ENCODE measurements at places on chromosomes 7 and 10.

- no peak for DNase-seq
Observed at GRCh38 chr10:26881600-26882331, 21.0 kb upstream of the ABI1 start.

GRCh38 chr10:32095116-32095733 lies 39.0 kb upstream of the KIF5B start:
- no peak for DNase-seq

- no peak for DNase-seq
Observed at GRCh38 chr7:39923091-39923490, 27.0 kb upstream of the CDK13 start.

GRCh38 chr10:70458329-70459060 lies 17.0 kb upstream of the NODAL start:
- DNase-seq: no peak

GRCh38 chr10:8278099-8278498 lies 223.6 kb downstream of the GATA3 start:
- DNase-seq: no peak

DNA sequence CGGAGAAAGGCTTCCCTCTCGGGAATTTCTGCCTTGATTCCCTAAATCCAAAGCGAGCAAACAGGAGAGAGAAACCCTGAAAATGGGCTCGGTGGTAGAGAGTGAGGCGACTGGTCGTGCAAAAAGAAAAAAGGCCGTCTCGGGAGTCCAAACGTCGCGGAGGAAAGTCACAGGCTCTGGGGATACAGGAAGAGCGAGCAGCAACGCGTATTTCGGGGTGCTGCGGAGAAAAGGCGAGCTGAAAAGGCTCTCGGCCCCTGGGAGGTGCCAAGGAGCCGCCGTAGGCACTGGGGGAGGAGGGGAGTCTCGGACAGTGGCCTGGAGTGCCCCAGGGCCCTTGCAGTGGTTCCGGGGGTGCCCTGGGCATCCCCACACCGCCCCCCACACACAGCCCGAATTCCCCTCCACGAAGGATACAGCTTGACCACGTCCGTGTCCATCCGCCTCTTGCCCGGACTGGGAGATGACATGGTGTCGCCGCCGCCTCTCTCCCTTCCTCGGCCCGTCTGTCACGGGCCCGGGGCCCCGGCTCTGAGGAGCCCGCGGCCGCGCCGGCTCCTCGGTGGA lies 591 bp downstream of the UBE2H start:
- no peak for DNase-seq

DNA sequence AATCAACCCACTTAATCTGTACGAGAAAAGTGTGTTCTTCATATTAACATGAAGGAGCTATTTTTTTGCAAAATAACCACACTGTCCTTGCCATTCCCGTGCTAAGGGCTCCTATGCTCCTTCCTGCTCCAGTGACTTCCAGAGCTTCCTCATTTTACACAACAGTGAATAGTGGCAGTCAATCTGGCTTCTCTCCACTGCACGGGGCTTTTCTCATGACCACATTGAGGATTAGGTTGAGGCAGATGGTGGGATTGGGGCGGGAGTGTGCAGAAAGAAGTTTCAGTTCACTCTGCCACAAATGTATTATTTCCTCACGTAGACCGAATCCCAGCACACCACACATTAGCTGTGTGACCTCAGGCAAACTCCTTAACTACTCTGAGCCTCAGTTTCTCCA lies 235.1 kb downstream of the ARHGAP12 start:
- no peak for DNase-seq

- no peak for DNase-seq
Observed at GRCh38 chr10:19605806-19606205, 210.4 kb upstream of the PLXDC2 start.

DNA sequence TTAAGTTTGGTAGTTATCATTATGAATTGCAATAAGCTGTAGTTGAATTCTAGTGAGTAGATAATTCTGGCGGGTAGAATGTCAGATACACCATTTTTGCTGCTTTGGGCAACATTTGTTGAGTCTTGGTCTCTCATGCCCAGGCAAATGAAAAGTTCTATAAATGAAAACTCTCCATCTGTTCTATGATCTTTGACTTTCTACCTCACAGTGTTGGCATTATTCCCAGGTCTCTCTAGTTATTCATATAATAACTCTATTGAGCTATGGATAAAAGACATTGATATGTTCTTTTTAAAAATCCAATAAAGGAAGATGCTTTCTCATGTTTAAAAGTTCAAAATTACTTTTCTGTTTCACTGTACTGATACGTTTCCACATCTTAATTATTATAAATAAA lies 415.3 kb upstream of the SEMA3D start:
- no peak for DNase-seq

DNA sequence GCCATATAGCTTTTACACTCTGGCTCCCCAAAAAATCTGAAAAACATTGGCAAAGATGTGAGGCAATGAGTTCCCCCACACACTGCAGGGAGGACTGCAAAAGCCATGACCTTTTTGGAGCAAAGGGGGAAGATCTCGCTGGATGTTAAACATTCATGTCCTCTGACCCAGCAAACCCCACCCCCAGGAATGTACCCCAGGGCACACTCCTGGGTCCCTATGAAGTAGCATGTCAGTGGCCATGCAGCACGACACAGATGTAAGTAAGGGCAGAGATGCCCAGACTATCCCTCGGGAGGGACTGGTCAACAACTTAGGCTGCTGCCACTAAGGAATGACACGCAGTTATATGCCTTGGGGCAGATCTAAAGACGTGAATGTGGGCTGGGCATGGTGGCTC lies 100.6 kb downstream of the DLG5 start:
- no peak for DNase-seq

- no peak for DNase-seq
Observed at GRCh38 chr10:94630017-94630688, 53.4 kb upstream of the CYP2C18 start.

DNA sequence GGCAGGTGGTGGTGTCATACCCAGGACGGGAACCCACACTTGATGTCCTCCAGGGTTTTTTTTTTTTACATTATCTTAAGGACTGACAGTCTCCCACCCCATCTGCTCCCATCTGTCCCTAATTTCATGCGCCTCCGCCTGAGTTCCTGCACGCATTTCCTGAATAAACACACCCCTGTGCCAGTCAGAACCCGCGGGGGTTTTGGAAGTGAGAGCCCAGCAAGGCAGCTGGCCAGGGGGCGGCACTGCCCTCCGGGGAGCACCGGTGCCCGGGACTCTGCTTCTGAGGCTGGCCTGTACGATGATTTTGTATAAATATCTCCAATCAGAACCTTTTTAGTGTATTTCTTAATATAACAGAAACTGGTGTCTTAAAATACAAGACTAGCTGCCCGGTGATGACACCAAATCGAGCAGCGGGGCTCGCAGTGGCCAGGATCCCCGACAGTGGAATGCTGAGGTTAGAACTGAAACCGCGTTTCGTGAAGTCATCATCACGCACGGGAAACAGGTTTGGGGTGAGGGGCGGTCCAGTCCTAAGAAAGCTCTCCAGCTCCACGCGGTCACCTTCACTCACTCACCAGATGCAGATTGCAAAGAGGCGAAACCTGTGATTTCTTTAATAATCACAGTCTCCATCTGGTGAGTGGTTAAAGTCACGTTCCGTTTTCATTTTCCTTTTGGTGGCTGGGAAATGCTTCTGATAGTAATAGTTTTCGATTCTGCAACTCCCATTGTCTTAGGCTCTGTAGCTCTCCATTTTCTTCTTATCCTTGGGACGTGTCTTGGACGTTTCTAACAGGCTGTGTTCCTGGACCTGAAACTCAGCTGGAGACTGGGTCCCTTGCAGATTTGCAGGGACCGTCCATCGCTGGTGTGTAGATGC lies 19.7 kb downstream of the BNIP3 start:
- no peak for DNase-seq

- no peak for DNase-seq
Observed at GRCh38 chr10:28875549-28876081, 198.3 kb downstream of the BAMBI start.

- DNase-seq: no peak
Observed at GRCh38 chr7:205115-206010, 13.0 kb downstream of the FAM20C start.

GRCh38 chr10:13944823-13945222 lies 358.1 kb downstream of the PRPF18 start:
- no peak for DNase-seq

DNA sequence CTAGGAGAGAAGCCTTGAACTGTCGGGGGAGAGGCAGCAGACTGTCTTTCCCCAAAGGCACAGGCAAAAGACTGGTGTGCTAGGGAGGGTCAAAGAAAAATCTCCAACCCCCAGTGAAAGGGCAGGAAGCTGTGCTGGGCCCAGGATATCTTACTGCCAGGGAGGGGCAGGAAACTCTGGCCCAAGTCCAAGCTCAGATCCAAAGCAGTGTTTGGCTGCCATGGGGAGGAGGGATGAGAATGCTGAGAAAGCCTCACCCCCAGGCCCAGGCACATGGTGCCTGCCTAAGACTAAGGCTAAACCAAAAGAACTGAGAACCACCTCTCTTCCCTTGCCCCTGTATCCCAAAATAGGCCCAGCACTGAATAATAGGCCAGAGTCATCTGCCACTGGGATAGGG lies 171.2 kb downstream of the PLPP4 start:
- DNase-seq: no peak

GRCh38 chr7:16123117-16123770 lies 298.1 kb downstream of the CRPPA start:
- DNase-seq: no peak

DNA sequence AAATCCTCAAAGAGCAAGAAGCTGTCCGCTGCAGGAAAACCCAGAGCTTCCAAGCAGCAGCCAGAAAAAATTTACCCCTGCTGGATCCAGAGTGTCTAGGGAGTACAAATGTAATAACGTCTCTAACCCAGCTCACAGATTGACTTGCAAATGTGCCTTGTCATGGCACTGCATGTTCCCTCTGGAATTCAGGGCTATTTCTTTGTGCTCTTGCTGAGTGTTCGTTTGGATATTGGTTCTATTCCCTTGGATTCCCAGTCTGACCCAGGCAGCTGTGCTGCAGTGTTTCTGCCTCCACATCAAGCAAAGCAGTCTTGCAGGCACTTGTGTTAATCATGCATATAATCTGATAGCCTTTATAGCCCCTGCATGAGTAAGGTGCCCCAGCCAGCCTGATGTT lies 209.9 kb upstream of the GHITM start:
- no peak for DNase-seq

DNA sequence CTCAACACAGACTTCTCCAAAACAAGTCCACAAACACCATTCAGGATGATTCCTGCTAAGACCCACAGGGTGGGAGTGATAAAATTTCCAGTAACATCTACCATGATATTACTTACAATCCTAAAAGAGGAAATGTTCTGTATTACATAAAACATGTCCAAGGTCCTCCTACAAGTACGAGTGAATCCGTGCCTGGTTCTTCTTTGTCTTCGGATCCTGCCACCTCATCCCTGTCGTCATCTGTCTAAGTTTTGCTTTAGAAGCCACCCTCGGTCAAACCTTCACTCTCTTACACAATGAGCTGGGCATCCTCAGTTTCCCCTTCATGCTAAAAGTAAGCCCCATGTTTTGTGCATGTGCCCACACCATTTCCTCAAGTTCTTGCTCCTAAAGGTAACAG lies 279.0 kb downstream of the KCNMA1 start:
- DNase-seq: no peak

DNA sequence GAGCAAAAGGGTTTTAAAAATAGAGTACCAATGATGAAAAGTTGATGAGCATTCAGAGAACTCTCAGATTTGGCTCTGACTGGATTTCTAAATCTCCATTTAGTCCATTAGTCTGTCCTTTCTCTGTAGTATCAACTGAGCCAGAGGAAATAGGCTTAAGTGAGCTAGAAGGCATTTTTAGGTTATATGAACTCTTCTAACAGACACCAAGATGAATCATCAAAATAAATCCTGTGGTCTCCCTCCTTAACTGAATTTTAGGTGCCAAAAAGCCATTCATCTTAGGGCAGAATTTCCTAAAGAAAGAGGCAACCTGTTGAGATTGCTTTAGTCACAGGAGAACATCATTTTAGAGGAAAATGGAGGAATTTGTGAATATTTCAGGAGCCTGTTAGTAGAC lies 305.1 kb downstream of the AUTS2 start:
- DNase-seq: no peak

- peak; percentile 80 for DNase-seq
Observed at GRCh38 chr10:123930340-123931001, 38.9 kb upstream of the CPXM2 start.

GRCh38 chr7:117041822-117042221 lies 88.5 kb downstream of the ST7 start:
- no peak for DNase-seq

- no peak for DNase-seq
Observed at GRCh38 chr7:20785157-20786048, 1.3 kb downstream of the SP8 start.

GRCh38 chr10:4555920-4556319 lies 270.1 kb upstream of the AKR1E2 start:
- no peak for DNase-seq

DNA sequence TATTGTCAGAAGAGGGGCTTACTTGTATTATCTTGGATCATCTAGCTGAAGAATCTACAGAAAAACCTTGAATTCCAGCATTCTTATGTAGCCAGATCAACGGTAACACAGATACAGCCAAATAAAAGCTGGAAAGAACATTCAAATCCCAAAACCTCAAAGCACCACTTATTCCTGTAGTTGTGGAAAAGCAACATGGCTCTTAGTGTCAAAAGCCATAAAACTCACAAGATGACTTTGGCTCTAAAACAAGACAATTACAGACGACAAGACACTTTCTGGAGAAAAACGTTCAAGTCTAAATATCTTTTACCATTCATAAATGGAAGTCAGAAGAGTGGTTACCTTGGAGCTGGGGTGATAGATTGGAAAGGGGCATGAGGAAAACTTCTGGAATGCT lies 173.0 kb downstream of the HERPUD2 start:
- DNase-seq: no peak

- no peak for DNase-seq
Observed at GRCh38 chr7:77235276-77235675, 35.7 kb upstream of the FGL2 start.

GRCh38 chr10:34813626-34814222 lies 1.4 kb downstream of the PARD3 start:
- no peak for DNase-seq

GRCh38 chr7:101116898-101117297 lies 10.0 kb upstream of the SERPINE1 start:
- DNase-seq: no peak

- no peak for DNase-seq
Observed at GRCh38 chr7:48301201-48301600, 129.9 kb downstream of the ABCA13 start.

- DNase-seq: no peak
Observed at GRCh38 chr7:121123032-121123431, 134.5 kb downstream of the CPED1 start.

GRCh38 chr10:7408291-7409044 lies 2.4 kb downstream of the SFMBT2 start:
- DNase-seq: no peak

DNA sequence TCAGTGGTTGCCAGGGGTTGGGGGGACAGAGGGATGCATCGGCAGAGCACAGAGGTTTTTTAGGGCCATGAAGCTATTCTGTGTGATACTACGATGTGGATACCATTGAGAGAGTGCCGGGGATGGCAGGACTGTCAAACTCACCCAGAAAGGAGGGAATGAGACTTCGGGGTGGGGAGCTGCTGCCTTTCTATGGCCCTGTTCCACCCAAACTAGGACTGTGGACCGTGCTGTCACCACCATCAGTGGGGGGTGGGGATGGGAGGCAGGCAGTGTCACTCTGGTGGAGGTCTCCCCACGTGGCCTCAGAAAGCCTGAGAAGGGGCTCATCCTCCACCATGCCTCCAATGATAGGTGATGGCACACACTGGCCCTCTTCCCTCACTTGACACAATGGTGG lies 146.2 kb downstream of the PTPN20 start:
- no peak for DNase-seq

GRCh38 chr7:34086064-34086463 lies 180.7 kb downstream of the BMPER start:
- no peak for DNase-seq

- no peak for DNase-seq
Observed at GRCh38 chr10:56646329-56647111, 285.5 kb upstream of the ZWINT start.
